ENCODE measurements at places on chromosomes 12 and 14. TPM values are rescaled to one million over a fixed set of nuclear protein-coding genes. Genes with fewer than 3 reads are reported as not detected.

Gene CCDC175
- total RNA-seq, result not detected

Gene TMCC3
- 0.18 TPM for total RNA-seq

Gene REP15
- not detected for total RNA-seq

Gene GOLT1B
- total RNA-seq, result 30.2 TPM

Gene GSC
- total RNA-seq, result not detected

Gene CELA1
- 2.5 TPM for total RNA-seq

Gene RAPGEF3
- total RNA-seq, result 0.65 TPM

Gene OR6J1
- not detected for total RNA-seq

Gene YLPM1
- total RNA-seq, result 103 TPM

Gene OR11H12
- total RNA-seq, result not detected

Gene KRT86
- total RNA-seq, result not detected

Gene RPS29
- 2,453 TPM for total RNA-seq

Gene ELK3
- total RNA-seq, result 44.0 TPM

Gene SDR9C7
- not detected for total RNA-seq

Gene ST8SIA1
- 1.7 TPM for total RNA-seq

Gene AMDHD1
- total RNA-seq, result 2.2 TPM

Gene FAM216A
- total RNA-seq, result 22.3 TPM

Gene RNASE2
- not detected for total RNA-seq

Gene OASL
- total RNA-seq, result 1.9 TPM

Gene RNF34
- total RNA-seq, result 74.8 TPM

Gene RFX4
- total RNA-seq, result not detected

Gene ADCY4
- total RNA-seq, result 4.7 TPM

Gene KLRG1
- total RNA-seq, result 5.0 TPM

DNA sequence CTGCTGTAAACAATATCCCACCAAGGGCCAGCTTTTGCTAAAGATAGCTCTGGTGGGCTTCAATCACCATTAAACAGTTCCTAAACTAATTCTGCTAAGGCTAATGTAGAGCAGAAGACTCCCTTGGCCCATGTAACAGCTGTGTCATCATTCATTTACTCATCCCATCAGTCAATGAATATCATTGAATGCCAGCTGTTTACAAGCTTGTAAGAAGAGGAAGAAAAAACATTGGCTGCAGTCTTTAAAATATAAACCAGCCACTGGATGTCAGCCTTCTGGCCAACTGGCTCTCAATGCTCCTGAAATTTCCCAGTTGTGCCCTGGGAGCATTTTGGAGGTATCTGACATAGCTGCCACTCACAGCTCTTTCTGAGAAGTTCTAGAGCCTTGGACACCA lies 18.0 kb upstream of the MAP3K9 start:
- no peak for DNase-seq

GRCh38 chr12:47236109-47236714 lies 156.5 kb upstream of the AMIGO2 start:
- DNase-seq, result no peak

DNA sequence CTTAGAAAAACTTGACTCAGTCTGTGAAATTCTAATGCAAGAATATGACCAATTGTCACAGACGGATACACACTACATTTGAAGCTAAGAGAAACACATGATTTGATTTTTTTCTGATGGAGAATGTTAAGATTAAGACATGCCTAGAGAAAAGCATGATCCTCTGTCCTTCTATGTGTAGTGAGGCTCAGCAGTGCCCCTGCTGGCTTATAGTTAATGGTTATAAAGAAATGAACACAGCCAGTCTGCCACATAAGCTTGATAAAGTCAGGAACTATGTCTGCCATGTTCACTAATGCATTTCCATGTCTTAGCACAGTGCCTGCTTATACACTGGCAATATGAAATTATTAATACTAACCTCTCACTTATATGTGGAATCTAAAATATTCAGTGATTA lies 168.1 kb upstream of the DAAM1 start:
- no peak for DNase-seq

GRCh38 chr14:70069186-70069585 lies 119.6 kb downstream of the SLC8A3 start:
- DNase-seq, result no peak

DNA sequence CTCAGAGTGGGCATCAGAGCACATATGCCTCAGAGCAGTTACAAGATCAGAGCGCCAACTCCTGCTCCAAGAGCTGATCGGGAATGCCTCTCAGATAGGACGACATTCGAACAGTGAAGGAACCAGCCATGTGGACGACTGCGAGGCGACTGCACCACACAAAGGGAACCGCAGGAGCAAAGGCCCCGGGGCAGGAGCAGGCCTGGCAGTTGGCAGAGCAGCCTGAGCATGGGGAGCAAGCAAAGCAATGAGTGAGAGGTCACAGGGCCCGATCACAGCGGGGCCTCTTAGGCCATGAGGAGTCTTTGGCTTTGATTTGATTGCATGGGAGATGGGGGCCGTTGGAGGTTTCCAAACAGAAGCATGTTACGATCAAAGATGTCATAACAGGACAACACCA lies 90.3 kb downstream of the LGMN start:
- no peak for DNase-seq

DNA sequence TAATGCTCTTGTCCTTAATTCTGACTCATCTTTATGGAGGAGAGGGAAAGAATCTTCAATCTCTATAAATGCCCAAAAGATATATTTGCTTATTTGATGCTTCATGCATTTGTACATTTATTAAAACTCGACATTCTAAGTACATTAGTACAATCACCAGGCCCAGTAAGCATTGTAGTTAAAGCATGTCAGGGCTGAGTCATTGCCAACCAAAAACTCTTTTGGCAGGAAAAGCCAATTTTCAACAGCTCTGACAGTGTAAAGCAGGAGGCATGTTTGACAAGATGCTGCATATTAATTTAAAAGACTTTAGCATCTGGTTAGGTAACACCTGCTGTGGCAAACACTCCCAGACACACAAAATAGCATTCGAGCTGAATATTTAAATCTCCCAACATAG lies 290.9 kb downstream of the PPFIA2 start:
- no peak for DNase-seq

DNA sequence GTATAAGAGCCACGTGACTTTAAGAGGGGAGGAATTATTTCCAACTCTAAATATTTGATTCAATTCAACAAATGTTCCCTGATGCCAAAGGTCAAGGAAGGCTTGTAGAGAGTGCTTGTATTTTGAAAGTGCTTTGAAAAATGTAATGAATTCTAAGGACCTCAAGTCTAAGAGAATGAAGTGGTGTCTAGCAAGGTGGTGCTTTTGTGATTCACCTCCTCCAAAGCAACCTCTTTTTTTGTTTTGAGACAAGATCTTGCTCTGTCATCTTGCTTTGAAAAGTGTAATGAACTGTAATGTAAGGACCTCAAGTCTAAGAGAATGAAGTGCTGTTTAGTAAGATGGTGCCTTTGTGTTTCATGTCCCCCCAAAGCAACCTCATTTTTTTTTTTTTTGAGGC lies 13.7 kb downstream of the AK7 start:
- no peak for DNase-seq

DNA sequence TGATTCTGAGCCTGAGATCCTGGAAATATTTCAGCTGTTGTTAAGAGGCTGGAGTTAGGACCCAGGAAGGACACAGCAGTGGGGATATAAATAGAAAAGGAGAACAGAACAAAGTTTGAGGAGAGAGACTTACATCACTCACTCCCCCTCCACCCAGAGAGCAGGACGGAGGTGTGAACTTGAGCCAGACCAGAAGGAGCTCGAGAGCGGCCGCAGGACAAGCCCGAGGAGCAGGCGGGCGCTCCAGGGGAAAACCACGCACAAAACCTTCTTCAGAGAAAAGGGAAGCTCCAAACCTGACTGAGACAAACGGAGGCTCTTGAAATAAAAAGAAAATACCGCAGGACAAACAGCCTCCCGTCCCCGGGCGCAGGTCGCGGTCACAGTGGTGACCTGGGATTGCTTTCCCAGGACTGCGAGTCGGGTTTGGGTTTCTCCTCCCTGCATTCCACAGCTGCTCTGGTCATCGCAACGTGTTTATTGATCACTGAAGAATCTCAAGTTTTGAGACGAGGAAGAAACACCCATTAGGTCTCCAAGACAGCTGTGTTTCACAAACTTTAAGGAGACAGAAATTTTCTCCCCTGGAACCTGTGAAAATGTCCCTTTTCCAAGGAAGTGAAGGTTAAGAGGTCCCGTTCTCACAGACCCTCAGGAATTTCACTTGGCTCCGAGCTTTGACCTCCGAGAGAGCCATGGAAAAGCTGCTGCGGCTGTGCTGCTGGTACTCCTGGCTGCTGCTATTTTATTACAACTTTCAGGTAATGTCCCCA lies at the start of gene ADGRD1:
TSS of gene ADGRD1 (plus strand) at position 137 of the 773 bp plus-strand sequence. CDS start at position 696, 559 bp downstream.
- DNase-seq, result no peak

- DNase-seq, result no peak
Measured at GRCh38 chr14:54785778-54786770, 116.6 kb downstream of the GCH1 start.

- DNase-seq, result no peak
Measured at GRCh38 chr12:109731806-109732205, 18.2 kb downstream of the FAM222A start.

DNA sequence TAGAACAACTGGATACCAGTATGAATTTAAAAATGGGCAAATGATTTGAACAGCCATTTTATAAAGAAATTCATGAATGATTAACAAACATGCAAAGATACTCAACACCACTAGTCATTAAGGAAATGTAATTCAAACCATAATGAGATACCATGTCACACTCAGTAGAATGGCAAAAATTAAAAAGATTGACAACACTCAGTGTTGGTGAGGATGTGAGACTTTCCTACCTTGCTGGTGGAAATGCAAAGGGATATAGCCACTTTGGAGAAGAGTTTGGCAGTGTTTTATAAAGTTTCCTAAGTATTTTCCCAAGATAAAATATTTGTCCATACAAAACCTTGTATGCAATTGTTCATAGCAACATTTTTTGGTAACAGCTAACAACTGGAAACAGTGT lies 6.0 kb upstream of the CHST11 start:
- DNase-seq, result no peak

DNA sequence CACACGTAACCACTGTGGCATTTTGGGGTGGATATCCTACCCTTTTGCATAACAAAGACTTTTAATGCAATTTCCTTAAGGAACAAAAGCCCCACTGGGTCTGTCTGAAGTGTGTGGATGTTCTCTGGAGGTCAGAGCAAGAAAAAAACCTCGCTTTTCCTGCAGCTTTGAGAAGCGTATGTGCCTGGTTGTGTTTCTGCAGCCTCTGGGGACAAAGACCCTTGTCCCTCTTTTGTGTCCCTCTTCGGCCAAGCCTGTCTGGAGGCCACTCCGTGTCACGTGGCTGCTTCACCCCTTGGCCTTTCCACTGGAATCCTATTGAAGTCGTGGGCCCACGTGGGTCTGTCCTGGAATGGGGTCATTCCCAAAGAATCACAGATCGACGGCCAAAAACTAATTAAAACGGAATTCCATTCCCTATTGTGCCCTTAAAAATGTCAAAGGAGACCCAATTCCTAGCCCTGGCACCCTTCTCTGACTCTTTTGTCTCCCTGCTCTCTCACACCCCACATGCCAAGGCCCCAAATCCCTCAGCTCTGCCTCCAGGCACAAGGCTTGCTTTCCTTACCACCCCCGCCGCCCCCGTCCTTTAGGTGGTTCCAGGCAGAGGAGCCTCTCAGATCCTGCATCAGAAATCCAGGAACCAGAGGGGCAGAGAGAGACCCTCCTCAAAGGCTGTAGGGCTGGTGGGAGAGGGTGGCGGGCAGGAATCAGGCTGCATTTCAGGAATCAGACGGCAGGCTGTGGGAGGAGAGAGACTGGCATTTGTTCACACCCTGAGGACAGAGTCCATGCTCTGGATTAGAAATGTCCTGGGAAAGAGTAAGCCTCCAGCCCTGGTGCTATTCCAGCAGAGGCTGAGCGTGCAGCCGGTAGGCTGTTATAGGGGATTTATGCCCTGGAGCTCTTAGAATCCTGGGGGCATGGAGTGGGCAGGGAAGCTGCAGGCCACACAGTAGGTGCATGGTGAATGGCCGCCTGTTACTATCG lies 12.6 kb upstream of the CYP46A1 start:
- no peak for DNase-seq

GRCh38 chr14:89366864-89367778 lies 49.9 kb downstream of the FOXN3 start:
- no peak for DNase-seq

GRCh38 chr12:25254271-25254880 lies 3.6 kb upstream of the KRAS start:
- DNase-seq, result no peak

GRCh38 chr12:113439606-113440030 lies 17.4 kb downstream of the SDSL start:
- DNase-seq, result no peak

- no peak for DNase-seq
Measured at GRCh38 chr12:115079760-115080159, 395.8 kb upstream of the TBX3 start.

DNA sequence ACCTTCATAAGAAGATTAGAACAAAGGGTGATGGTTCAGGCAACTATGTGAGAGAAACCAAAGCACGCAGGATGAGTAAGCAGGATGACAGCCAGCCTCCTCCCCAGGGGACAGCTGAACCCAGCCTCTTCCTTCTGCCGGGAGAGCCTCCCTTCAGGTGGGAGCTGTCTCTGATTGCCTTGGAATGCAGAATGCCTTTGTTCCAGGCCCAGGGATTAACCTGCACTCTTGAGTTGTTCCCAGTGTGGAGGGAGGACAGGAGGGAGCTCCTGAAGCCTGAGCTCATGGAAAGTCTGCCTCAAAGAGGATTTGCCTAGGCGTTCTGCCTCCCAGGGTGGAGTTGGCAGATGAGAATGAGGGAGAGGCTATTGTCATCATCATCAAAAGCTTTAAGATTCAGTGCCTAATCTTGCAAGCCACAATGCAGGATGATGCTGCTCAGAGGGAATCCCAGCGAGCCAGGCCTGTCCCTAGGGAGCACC lies 3.6 kb upstream of the KRT6A start:
- DNase-seq, result no peak

- DNase-seq, result no peak
Measured at GRCh38 chr14:33686218-33686617, 264.7 kb downstream of the EGLN3 start.

DNA sequence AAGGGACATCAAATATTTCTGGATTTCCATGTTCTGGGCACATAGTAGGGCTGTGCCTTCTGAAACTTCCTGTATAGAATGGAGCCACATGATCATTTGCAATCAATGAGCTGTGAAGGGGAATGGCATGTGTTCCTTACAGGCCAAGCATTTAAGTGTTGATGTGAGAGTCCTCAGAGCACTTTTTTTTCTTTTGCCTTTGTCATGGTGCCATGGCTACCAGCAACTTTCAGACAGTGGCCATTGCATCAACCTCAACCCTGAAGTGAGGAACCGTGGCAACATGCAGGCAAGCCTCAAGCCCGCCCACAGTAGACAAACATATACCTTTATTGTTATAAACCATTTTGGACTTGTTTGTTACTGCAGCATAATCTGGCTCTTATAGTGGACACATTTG lies 948.1 kb downstream of the NRXN3 start:
- DNase-seq, result no peak

GRCh38 chr12:59408431-59408830 lies 187.4 kb upstream of the SLC16A7 start:
- DNase-seq, result no peak

DNA sequence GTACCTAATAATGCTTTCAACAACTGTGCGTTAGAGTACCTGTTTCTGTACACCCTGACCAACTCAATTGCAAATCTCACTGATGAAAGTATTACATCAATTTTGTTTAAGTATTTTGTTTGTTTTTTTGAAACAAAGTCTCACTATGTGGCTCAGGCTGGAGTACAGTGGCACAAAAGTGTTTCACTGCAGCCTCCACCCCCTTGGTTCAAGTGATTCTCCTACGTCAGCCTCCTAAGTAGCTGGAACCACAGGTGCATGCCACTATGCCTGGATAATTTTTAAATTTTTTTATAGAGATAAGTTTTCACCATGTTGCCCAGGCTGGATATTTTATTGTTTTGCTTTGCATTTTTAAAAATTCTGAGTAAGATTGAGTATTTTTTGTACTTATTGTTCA lies 46.7 kb downstream of the YEATS4 start:
- no peak for DNase-seq
